ENCODE measurements at places on chromosomes 5 and 9.

DNA sequence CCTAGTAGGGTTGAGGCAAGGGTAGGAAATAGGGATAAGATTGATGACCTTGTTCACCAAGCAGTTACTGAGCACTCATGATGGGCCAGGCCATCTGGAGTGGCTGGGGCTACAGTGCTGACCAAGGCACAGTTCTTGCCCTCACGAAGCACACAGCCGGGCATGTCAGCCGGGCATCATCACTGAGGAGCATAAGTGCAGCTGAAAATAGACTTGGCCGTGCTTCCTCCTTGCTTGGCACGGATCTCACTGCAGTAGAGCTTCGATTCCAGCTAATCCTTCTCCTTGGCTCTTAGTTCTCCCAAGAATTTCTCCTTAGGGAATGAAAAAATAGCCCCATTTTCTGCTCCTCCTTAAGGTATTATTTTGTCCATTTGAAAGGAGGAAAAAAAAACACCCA is 116.6 kb downstream of the NMUR2 start:
- no peak for DNase-seq

- DNase-seq, result no peak
These were observed 5.3 kb downstream of the RAB14 start for GRCh38 chr9:121196389-121196788.

GRCh38 chr5:81879936-81880335 is 91.9 kb upstream of the ATG10 start:
- no peak for DNase-seq

GRCh38 chr9:125994066-125994943 is 247.1 kb downstream of the PBX3 start:
- no peak for DNase-seq

GRCh38 chr9:120078112-120078511 is 501.9 kb downstream of the CDK5RAP2 start:
- no peak for DNase-seq

GRCh38 chr9:93261281-93261680 is 77.3 kb downstream of the WNK2 start:
- no peak for DNase-seq

DNA sequence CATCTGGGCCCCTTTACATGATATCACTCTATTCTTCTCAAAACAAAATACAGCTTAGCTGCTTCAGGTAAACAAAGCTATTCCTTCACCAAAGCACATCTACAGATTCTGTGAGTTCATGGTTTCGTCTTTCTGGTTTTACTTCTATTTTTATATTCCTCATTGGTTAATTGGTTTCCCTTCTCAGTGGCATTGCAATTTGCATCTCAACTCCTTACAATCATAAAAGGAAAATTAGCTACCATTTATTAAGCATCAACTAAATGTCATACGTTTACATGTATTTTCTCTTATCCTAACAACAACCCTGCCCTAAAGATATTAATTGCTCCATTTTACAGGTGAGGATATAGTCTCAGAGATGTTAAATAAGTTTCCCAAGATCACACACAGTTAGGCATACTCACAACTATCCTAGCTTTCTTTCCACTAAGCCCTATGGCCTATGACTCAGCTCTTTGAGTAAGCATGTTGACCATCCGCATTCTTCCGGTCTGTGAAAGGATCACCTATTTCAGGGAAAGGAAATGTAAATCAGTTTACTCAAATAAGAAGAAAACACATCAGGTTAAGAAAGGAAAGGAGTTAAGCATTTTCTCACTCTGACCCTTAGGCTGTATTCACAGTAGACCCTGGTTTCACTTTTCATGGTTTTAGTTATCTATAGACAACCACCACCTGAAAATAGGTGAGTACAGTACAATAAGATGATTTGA is 146.1 kb downstream of the CAAP1 start:
- no peak for DNase-seq

DNA sequence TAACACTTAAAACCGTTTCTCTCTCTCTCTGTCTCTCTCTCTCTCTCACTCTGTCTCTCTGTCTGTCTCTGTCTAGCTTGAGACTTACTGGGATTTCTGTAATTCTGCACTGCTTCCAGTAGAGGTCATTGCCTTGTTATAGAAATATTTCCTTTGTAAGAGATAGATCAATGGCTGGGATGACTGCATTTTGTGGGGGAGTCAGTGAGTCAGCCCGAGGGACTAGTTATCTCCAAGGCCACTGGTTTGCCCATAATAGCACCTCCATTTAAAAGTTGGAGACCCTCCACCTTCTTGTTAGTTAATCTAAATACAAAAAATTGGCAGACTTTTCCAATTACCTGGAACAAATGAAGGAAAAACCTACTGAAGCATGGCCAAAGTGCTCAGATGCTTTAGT is 547.2 kb downstream of the LRRC70 start:
- no peak for DNase-seq

DNA sequence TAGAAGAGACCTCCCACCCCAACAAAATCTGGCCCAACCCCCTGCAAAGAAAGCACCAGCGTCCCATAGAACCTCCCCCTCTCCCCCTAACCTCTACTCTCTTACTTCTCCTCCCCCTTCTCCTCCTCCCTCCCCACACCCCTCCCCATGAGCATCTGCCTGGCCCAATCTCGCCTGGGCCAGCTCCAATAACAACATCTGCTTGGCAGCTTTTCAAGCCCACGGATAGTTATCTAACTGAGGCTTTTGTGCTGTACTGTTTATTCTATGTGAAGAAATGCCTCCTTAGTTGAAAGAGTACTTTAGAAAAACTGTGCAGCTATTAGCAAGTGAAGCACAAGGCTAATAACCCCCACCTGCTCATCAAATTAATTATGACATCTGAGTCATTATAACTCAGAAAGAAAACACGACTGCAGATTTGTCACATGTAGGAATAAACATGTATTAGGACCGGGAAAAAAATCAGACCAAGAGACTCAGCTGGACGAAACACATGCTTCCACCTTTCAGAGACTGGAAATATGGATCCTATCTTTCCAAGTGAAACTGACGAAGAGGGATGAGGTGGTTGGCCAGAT is 42.8 kb downstream of the NFIB start:
- no peak for DNase-seq

GRCh38 chr5:58800356-58800755 is 217.5 kb downstream of the RAB3C start:
- no peak for DNase-seq

DNA sequence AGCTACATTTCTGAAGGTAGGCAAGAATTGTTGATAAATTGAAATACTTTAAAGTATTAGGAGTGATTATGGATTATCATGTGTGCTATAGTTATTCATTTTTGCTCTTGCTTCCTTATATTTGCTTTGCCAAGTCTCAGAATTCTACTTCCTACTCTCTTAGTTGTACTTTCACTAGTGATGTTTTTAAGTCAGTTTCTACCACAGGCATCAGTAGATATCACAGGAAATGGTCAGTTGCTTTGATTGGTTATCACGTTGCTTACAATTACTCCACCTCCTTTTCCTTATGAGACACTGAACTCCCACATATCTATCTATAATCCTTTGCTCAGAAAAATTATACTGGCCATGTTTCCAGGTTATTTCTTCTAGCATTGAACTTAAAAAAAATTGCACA is 472.8 kb downstream of the DMRTA1 start:
- DNase-seq, result no peak

DNA sequence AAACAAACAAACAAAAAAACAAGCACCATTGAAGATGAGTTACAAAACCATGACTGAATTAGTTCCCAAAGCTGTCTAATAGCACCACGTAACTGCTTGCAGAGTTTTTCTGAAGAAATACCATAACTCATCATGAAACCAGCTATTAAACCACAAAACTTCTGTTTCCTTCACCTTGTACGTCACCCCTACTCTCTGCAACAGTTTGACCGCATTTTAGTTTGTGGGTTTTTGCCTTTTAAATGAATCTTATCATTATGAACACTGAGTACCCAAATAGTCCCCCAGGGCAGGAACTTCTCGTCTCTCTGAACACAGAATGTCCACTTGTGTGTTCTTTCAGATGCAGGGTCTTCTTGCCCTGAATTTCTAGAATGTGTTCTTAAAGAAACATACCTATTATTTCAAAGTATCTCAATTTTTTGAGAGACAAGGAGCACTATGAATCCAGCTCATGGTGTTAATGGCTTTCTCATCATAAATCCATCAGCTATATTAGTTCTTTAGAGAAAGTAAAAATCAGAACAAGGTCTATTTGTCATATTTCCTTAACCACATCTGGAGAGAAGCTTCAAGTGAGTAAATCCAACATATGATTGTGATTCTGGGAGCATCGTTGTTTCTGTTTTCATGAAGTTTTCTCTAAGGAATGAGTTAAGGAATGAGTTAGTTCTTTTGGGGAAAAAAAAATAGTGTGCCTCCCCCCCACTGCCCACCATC is 210.6 kb downstream of the AUH start:
- DNase-seq, result no peak

DNA sequence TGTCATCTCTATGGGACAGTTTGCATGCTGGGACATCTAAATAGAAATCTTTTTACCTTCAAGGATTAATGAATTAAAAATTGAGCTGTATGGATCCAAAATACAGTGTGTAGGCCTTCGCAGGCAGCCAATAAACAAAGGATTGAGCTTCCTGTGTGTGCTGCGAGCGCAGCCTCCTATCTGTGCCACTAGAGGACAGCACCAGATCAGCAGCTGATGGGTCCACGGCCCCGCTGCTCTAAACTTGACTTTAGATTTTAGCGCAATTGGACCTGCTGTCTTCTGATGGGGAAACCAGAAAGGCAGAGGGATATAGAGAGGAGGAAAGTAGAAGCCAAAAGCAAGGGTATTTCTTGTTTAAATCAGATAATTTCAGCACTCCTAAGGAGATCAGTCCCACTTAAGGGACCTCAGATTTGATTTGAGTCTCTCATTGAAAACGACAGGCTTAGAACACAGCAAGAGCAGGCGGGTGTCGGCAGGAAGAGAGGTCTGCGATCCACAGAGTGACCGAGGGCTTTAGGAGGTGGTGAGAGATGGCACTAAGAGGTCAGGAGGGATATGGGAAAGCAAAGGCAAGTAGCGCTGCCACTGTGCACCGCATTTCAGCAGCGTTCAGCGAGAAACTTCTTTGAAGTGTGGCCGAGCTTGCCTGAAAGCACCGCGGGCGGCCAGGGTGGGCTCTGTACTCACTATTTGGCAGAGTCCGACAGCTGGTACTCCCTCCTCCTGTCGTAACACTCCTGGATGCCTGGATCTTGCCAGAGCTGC is 214.3 kb downstream of the GNA14 start:
- no peak for DNase-seq

GRCh38 chr5:42338136-42338535 is 85.1 kb upstream of the GHR start:
- DNase-seq, result no peak

- DNase-seq, result no peak
These were observed 35.0 kb downstream of the PRELID2 start for GRCh38 chr5:145800181-145800580.

GRCh38 chr9:81530310-81530810 is 159.0 kb downstream of the TLE1 start:
- no peak for DNase-seq

- DNase-seq, result no peak
These were observed 53.4 kb downstream of the GAS1 start for GRCh38 chr9:86893811-86894490.

- no peak for DNase-seq
These were observed 23.4 kb downstream of the CETN3 start for GRCh38 chr5:90386099-90386710.

DNA sequence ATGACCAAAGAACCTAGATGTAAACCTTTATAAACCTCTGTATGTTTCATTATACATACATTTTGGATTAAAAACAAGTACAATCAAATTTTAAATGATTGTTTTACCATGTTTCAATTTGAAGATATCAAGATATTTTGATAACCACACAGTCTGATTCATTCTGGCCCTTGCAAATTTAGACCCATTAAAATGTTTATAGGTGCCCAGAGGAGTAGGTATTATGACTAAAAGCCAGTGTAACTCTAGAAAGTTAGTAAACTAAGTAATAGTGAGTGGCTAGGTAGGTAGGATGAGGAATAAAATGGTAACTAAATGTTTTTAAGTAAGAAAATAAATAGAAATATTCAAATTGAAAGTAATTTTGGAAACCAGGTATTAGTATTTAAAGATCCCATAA is 165.5 kb downstream of the PBX3 start:
- no peak for DNase-seq

- no peak for DNase-seq
These were observed 435.9 kb upstream of the MPDZ start for GRCh38 chr9:13715430-13715829.

- DNase-seq, result no peak
These were observed 151.4 kb upstream of the DAP start for GRCh38 chr5:10912435-10912834.

GRCh38 chr9:81737871-81738507 is 48.6 kb upstream of the TLE1 start:
- DNase-seq, result no peak

- DNase-seq, result no peak
These were observed 49.6 kb upstream of the EIF4EBP3 start for GRCh38 chr5:140497897-140498296.

- DNase-seq, result no peak
These were observed 507.1 kb downstream of the TLE4 start for GRCh38 chr9:80078826-80079225.

DNA sequence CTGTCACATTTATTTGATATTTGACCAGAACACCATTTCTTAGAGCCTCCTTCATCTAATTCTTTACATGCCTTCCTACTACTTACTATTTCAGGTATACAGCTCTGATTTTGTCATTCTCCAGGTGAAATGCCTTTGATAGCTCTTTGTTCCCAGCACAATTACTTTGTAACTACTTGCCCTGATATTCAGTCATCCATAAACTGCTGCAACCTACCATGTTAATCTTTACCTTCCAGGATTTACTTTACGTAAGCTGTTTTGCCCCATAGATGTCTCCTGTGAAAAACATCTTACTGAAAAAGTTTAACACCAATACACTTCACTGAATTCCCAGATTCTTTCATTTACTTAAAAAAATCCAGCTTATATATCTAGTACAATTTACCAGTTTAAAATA is 443.8 kb upstream of the CYLC2 start:
- no peak for DNase-seq

- no peak for DNase-seq
These were observed 547.3 kb downstream of the CDK5RAP2 start for GRCh38 chr9:120032639-120033038.

DNA sequence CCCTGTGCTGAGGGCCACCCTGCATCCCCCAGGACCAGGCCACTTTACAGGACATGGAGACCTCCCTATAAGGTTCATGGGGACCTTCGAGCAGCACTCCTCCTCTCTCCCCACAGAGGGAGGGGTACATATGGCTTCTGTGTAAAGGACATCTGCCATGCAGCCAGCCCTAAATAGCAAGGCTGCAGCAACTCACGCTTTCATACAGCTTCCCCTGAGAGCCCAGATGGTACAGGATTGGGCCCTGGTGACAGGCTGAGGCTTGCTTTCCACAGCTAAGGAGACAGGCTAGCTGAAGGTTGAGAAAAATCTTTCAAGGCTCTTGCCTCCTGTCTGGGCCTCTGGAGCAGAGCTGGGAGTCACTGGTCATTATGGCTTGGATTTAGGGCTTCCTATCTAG is 147.0 kb upstream of the ZNF366 start:
- no peak for DNase-seq

DNA sequence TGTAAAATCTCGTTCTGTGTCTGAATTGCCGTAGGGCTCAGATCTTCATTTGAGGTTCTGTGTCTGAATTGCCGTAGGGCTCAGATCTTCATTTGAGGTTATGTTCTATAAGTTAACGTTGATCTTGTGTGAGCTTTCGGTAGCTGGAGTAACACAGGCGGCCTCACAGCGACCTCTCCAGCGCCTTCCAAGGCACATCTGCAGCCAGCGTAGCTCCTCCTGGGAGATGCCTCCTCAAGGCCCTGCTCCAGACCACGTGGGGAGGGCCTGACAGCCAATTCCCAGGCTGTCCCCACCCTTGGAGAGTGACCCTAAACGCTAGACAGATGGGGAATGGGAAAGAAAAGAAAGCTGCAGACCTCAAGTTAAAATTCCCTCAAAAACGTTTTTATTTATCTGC is 8.7 kb upstream of the AHRR start:
- DNase-seq, result no peak

Data from activated T-helper 1 cell treated with anti-CD3 and anti-CD28 coated beads, Interleukin-2, amount 50 U/mL, for 16 hours (primary cell).